Stimulated activated CD8-positive, alpha-beta memory T cell treated with anti-CD3 and anti-CD28 coated beads, Interleukin-4, amount 100 ng/mL, for 1 hour (primary cell): ENCODE measurements at places on chromosomes 11 and 22.

GRCh38 chr11:3840004-3840869, 522 bp downstream of the RHOG start:
- DNase-seq, result no peak

GRCh38 chr11:122209619-122210366, 93.8 kb upstream of the BLID start:
- DNase-seq, result no peak

- DNase-seq, result no peak
Measured at GRCh38 chr11:80727315-80727714, 1286.5 kb upstream of the TENM4 start.

DNA sequence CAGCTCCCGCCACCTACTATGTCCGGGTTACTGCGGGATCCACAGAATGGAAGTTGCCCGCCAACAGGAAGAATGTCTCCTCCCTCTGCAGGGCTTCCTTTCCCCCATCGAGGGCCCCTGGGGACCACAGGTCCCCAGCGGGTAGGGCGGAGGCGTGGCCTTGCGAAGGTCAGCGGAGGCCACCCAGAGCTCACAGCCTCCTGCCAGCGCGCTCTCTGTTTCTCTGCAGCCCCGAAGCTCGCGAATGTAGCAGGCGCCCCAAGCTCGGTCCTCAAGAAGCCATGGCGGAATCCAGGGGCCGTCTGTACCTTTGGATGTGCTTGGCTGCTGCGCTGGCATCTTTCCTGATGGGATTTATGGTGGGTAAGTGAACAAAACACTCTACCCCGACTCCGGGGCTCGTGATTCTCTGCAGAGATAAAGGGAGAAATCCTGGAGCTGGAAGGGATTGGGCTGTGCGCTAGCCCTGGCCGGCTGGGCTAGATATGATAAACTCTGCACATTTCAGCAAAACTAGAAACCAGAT, at the start of gene NAALAD2:
Gene NAALAD2, plus strand, starts transcription at position 186 of the 526 bp plus-strand sequence. Its CDS starts 96 bp downstream, at position 282.
- DNase-seq, result no peak

DNA sequence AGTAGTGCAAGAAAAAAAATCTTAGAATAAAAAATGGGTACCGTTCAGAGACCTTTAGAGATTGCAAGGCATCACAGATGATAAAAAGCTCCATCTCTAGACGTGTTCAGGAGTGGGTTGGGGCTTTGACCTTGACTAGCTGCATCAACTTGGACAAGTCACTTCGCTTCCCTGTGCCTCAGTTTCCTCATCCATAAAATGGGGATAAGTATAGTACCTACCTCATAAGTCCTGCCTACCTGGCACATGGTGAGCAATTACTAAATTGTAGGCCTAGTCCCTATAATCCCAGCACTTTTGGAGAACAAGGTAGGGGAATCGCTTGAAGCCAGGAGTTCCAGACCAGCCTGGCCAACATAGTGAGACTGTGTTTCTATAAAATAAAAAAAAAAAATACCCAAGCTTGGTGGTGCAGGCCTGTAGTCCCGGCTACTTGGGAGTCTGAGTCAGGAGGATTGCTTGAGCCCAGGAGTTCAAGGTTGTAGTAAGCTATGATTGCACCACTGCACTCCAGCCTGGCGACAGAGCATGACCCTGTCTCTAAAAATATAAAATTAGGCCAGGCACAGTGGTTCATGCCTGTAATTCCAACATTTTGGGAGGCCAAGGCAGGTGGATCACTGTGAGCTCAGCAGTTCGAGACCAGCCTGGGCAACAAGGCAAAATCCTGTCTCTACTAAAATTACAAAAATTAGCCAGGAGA, 6.0 kb upstream of the F2 start:
- no peak for DNase-seq

DNA sequence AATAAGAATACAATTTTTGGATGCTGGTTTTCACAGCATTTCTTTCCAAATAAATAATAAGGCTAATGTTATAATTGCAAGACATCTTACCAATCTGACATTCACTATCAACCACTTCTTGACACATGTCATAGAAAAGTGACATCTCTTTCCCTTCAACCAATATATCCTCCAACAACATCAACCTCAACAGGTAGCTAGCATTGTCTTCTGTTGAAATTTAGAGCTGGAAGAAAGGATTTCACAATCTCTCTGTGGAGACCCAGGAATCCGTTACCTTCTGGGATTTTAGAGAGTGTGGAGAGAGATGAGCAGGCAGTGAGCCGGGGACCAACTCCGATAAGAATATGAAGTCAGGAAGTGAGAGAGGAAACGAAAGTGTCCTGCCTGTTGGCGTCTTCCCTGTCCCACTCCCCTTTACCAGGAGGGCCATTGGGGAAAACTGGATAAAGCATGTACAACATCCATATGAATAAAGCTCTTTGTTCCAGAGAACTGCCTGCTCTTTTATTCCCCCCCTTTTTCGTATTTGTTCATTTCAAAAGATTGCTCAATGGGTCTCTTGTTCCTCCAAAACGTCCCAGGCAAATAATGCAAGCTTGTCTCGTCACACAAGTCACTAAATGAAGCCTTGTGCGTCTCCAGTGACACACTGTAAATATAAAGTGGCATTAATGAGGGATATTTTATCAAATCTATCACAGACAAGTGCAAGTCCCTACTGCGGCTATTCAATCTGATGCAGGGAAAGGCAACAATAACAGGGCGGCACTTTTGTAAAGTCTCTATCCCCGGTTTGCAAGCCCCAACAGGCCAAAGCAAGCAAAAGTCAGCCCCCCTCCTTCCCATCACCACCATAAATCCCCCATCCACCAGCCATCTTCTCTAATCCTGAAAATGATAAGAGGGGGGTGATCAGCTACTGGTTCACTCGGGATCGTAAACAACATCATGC, 3.4 kb downstream of the CADM1 start:
- no peak for DNase-seq

DNA sequence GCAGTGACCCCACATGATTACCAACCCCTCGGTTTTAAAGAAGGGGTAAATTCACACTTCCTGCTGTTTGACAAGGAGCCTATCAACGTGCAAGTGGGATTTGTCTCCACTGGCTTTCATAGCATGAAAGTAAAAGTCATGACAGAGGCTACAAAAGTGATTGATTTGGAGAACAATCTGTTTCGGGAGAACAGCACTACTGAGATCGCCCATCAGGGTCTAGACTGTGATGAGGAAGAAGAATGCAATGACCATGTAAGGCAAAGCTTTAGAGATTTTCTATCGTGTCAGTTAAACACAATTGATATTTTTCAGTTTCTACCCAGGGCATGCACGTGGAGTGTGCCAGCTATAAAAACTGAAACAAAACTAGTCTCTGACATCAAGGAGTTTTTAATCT, 41.7 kb downstream of the HORMAD2 start:
- DNase-seq, result no peak

GRCh38 chr22:24554313-24555164, at the start of gene GUCD1:
TSS of gene GUCD1 (minus strand) at chr22:24555138. CDS start at chr22:24554991, 147 bp downstream.
- DNase-seq, result no peak

GRCh38 chr11:60971520-60971919, at the start of gene CD6:
TSS of gene CD6 (plus strand) at chr11:60971680. CDS start at chr11:60971866, 186 bp downstream.
- DNase-seq, result no peak

DNA sequence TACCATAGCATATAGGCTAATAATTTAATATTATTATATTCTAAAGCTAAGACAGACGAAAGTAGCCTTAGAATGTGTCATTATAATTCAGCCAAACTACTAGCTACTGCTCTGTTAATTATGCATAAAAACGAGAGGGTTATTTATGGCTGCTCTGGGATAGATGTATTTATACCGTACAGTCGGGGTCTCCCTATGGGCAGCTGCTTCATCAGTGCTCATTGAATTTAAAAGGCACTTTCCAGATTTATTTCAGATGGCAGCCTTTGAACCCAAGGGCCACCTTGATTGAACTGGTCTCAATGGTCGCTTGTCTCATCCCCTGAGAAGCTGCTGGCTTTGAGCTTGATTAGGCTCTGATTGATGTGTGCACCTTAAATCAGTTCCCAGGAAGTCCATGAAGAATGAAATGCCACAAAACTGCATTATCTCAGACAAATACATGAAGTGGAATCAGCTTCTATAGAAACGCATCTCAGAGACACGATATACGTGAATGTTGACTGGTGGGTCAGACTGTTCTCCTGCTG, 377.6 kb downstream of the LRRC4C start:
- no peak for DNase-seq

GRCh38 chr22:43481568-43482317, 69.9 kb downstream of the MPPED1 start:
- DNase-seq, result no peak

DNA sequence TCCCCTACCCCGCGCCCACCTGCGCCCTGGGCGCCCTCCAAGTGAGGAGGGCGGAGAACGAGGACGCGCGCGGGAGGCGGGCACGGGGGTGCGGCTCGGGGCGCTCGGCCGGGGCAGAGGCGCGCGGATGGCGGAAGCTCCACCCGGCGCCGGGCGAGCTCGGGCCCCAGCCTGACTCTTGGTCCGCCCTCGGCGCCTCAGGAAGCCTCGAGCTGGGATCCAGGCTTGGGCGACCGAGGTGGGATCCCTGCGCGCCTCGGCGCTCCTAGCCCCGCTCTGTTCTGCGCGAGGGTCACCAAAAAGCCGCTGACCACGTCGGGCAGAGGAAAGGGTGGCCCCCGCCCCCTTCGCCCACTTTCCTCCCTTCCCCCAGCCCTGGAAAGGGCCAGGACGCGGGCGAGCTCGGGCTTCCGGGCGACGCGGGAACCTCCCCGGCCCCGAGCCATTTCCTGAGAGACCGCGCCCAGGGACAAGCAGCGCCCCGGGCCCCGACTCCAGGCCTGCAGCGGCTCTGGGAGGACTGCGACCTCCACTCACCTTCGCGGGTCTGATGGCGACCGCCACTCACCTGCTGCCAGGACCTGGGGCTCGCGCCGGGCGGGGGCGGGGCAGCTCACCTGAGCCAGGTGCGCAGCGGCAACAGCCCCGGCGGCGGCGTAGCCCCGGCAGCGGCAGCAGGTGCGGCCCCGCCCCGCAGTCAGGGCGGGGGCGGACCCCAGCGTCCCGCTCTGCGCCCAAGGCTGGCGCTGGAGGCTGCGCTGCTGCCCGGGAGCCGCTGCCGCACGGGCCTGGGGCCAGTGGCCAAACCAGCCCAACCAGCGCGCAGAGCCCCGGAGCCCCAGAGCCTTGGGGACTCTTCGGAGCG, 2.2 kb upstream of the SIGIRR start:
- no peak for DNase-seq

GRCh38 chr11:92504534-92504933, 279.9 kb downstream of the FAT3 start:
- DNase-seq, result no peak

- no peak for DNase-seq
Measured at GRCh38 chr11:130034236-130034635, 31.6 kb upstream of the PRDM10 start.

DNA sequence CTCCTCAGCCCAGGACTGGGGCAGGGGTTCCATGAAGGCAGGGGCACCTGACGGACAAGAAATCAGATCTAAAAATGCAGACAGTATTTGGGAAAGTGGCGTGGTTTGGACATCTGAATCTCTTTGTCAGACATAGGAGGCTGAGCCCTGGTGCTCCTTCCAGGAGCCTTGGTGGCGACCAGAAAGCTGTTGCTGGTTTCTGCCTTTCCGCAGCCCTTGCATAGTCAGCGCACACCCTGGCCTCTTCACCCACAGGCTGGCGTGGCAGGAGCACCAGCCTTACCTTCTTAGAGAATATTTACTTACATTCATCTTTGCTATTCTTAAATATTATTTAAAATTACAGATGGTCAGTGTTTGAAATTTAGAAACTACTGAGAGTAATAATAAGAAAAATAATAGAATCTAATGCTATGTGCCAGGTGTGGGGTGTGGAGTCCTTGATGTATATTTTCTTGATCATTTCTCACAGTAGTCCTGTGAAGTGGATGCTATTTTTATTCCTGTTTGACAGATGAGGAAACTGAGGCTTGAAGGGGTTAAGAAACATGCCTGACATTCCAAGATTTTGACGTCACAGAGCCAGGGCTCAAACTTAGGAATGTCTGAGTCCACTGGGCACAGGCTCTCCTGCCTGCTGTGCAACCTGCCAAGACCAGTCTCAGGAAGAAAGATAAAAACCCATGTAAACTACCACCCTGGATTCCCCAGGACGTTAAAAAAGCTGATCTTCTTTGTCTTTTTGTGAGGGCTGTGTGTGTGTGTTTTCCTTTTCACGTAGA, 51.6 kb downstream of the TBC1D22A start:
- no peak for DNase-seq

DNA sequence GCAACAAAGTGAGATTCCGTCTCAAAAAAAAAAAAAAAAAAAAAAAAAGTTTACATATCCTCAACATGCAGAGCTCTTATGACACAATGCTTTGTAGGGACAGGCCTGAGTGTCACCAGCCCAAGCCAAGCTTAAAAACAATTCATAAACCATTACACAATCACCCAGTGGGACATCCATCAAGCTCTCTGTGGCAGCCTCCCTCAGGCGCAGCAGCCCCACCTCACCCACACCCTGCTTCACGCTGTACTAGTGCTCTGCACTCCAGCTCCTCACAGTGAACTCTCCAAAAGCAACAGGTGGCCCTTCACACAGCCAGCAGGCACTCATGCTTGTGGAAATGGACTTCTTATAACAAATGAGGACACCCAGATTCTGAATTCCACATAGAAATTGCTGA, 3.5 kb upstream of the FOXRED2 start:
- DNase-seq, result no peak

DNA sequence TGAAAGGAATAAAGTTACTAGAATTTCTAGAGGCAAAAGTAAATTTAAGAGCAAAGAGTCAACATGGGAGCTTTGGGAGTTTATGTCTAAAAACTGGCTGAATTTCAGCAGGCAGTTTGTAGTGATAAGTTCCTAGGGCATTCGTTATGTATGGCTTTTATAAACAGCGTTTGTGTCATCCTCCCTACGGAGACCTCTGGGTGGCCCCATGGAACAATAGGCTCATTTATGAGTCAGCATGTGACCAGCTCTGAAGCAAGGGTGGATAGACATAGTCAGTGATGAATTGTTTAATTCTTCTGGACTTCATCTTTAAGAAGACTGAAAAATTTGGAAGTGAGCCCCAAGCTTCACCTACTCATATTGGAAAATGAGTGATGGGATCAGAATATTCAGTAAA, 37.1 kb downstream of the SVIP start:
- no peak for DNase-seq

DNA sequence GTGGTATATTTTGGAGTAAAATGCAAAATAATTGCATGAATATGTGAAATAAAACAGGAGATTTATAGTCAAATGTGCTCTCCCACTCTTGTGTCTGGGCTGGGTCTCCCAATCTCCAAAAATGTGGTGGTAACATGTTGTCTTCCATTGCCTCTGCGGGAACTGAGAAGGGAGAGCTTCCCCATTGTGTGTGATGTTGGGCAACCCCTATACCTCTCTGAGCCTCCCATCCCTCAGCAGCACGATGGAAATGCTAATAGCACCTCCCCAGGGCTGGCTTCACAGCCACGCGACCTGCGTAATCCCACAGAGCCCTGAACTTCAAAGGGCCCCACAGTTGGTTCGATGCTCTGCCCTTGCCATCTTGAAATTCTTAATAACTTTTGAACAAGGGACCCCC, 72.0 kb downstream of the TP53I11 start:
- DNase-seq, result no peak

- DNase-seq, result no peak
Measured at GRCh38 chr11:105700271-105700670, 90.4 kb downstream of the GRIA4 start.

- no peak for DNase-seq
Measured at GRCh38 chr11:126838779-126839178, 161.8 kb downstream of the KIRREL3 start.

GRCh38 chr22:48265000-48265625, 1502.7 kb downstream of the TBC1D22A start:
- no peak for DNase-seq

GRCh38 chr22:23068096-23068831, 2.1 kb upstream of the GNAZ start:
- DNase-seq, result no peak
